ENCODE measurements at places on chromosomes 5 and 9.

DNA sequence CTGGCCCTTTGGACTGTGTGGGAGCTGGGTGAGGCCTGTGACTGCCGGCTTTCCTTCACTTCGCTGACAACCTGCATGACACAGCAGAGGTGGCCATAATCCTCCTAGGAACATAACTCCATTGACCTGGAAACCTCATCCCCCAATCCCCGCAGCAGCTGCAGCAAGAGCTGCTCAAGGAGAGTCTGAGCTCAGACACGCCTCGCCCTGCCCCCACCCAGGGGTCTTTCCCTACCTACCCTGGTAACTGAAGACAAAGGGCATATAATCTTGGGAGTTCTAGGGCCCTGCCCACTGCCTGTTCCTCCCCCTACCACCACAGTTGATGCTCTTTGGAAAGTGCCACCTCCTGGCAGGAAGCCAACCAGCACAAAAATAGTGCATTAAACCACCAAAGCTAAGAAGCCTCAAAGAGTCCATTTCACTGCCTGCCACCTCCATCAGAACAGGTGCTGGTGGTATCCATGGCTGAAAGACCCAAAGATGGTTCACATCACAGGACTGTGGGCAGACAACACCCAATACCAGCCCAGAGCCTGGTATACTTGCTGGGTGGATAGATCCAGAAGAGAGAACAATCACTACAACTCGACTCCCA, 18.4 kb downstream of the TRIM36 start:
- DNase-seq: no peak

GRCh38 chr5:114327474-114327873, 34.4 kb upstream of the KCNN2 start:
- no peak for DNase-seq

- DNase-seq: no peak
These were observed 159.1 kb downstream of the CSNK1G3 start for GRCh38 chr5:123671042-123671441.

GRCh38 chr9:121992571-121993212, 100.4 kb downstream of the TTLL11 start:
- DNase-seq: peak; percentile 5

GRCh38 chr5:99019812-99020697, 91.2 kb upstream of the CHD1 start:
- no peak for DNase-seq

- DNase-seq: no peak
These were observed 44.8 kb downstream of the PRLR start for GRCh38 chr5:35185518-35185917.

DNA sequence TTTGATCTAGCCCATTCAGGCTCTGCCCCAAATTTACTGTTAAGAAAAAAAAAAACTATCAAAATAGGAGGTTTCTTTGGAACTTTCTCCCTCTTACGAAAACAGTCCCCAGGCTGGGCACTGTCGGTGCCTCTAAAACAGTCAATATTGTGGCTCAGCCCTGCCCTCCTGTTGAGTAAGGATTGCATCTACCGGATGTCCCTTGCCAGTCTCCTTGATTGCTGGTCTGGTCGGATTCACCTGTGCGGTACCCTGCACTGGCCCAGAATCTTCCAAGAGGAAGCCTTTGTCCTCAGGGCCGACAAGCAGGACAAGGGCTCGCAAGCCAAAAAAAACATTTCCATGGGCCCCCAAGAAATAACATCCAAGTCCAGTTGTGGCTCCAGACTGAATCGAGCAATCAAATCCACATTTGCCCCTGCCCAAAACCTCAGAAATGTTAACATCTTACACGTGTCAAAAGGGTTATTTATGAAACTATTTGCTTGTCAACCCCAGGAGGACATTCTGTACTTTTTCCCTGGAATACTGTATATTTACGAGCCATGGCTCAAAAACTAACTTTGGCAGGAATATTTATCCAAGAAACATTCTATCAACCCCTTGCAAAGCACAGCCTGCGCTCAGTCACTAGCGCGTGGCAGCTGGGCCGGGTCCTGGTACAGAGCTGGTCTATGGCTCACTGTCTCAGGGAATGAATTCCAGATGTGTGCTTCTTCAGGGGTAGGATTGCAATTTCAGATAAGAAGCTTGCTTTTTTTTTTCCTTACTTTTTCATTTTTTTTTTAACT, 129.2 kb upstream of the ADRA1B start:
- no peak for DNase-seq

All from stimulated activated CD8-positive, alpha-beta memory T cell treated with anti-CD3 and anti-CD28 coated beads, Interleukin-2, amount 100 ng/mL, for 1 hour (primary cell).